Ascending aorta (tissue), 2 donors: ENCODE measurements at places on chromosomes 2 and 18. TPM values are rescaled to one million over a fixed set of nuclear protein-coding genes. Genes with fewer than 3 reads are reported as not detected.

Gene SNX17
- 94.0 TPM for total RNA-seq

GRCh38 chr18:52531836-52532235 is 191.8 kb downstream of the DCC start:
- DNase-seq: no peak

Gene ASPRV1
- 4.3 TPM for total RNA-seq

DNA sequence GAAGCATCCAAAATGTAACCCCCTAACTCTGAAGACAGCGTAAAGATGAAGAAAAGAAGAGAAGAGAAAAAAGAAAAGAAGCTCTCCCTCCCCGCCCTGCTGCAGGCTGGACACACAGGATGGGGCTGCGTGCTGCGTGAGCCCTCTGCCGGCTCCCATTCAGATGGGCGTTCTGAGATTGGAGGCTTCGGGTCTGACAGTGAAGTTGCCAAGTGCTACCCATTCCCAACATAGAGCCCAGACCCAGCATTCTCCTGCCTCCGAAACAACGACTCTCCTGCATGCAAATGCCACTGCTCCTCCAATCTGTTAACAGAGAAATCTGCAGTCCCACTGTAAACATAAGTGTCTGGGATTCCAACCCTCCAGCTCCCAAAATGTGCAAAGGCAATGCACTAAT is 234.9 kb downstream of the BCL11A start:
- no peak for DNase-seq

GRCh38 chr2:229205704-229206103 is 65.4 kb downstream of the PID1 start:
- DNase-seq: no peak
